ENCODE measurements at places on chromosomes 12 and 14.

DNA sequence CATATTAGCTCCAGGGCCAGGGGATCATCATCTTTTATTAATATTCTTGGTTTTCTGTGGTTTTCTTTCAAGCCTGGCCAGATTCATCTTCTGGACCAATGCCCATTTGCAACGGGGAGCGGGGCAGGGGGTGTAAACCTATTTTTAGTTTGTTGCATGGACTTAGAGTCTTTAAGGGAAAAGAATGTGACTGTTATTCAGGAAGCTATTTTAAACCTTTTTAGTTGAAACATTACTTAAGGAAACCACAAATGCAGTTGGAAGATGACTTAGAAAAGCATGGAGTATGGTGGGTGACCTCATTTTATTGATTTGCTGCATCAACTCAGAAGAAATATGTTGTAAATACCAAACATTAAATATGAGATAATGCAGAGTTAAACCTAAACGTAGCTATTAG is 368.4 kb upstream of the E2F7 start:
- H3K27ac ChIP-seq, result no peak overlapping the region
- no peak for DNase-seq
- no peaks in the 10 kb centered on the region for H3K27me3 ChIP-seq
- H3K4me3 ChIP-seq, result no peak overlapping the region
- H3K4me1 ChIP-seq, result no peaks in the 10 kb centered on the region

- H3K27me3 ChIP-seq, result no peaks in the 10 kb centered on the region
- no peak for DNase-seq
- no peaks in the 10 kb centered on the region for H3K4me1 ChIP-seq
- H3K36me3 ChIP-seq, result no peaks in the 10 kb centered on the region
- H3K4me3 ChIP-seq, result no peak overlapping the region
Observed at GRCh38 chr12:115261691-115262398, 577.9 kb upstream of the TBX3 start.

GRCh38 chr14:20802341-20803084 is at the start of gene RNASE1:
Gene RNASE1 (minus strand): TSS chr14:20802844. CDS start chr14:20802068, 776 bp downstream.
- H3K36me3 ChIP-seq, result no peaks in the 10 kb centered on the region
- H3K27me3 ChIP-seq, result no peaks in the 10 kb centered on the region
- peaks cover 6% of the 10 kb centered on the region for H3K4me1 ChIP-seq
- H3K27ac ChIP-seq, result no peak within 1 kb of the TSS

DNA sequence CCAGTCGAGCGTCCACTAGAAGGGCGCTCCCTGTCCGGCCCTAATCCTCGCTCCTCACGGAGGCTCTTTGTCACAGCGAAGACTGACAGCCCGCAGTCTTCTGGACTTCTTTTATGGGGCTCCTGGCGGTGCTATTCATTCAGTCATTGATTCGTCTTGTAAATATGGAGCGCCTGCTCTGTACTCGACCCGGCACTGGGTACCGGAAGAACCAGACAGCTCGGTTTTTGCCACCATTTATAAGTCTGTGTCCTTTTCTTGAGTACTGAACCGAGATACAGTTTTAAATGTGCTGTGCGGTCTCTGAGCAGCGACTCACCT is 570 bp downstream of the DMAC2L start:
- H3K4me3 ChIP-seq, result peak overlapping the region; percentile 88
- DNase-seq, result peak; percentile 71
- no peaks in the 10 kb centered on the region for H3K27me3 ChIP-seq
- no peaks in the 10 kb centered on the region for H3K36me3 ChIP-seq
- peaks cover 12% of the 10 kb centered on the region for H3K4me1 ChIP-seq
- peak overlapping the region; percentile 84 for H3K27ac ChIP-seq

DNA sequence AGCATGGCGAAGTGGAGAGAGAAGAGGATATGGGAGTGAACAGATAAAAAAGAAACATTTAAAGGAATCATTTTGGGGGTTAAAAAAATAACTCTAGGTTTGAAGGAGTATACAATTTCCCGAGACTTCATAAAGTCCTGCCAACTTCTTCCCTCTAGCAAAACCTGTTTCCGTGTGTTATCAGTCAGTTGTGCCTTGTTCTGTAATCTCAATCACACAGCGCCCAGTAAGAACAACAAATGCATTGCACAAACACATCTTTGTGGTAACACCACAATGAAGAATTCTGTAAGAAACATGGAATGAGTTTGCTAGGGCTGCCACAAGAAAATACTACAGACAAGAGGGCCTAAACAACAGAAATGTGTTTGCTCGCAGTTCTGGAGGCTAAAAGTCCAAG is 144.7 kb upstream of the FUT8 start:
- no peaks in the 10 kb centered on the region for H3K36me3 ChIP-seq
- H3K27ac ChIP-seq, result no peak overlapping the region
- no peak for DNase-seq
- no peaks in the 10 kb centered on the region for H3K27me3 ChIP-seq
- H3K4me3 ChIP-seq, result no peak overlapping the region

GRCh38 chr12:53230108-53230845 is 1.7 kb downstream of the RARG start:
- H3K27me3 ChIP-seq, result no peaks in the 10 kb centered on the region
- no peak overlapping the region for H3K4me3 ChIP-seq
- no peaks in the 10 kb centered on the region for H3K36me3 ChIP-seq
- H3K27ac ChIP-seq, result no peak overlapping the region
- peaks cover 23% of the 10 kb centered on the region for H3K4me1 ChIP-seq

- H3K4me1 ChIP-seq, result no peaks in the 10 kb centered on the region
- H3K4me3 ChIP-seq, result no peak overlapping the region
- no peak for DNase-seq
- H3K27me3 ChIP-seq, result no peaks in the 10 kb centered on the region
- H3K27ac ChIP-seq, result no peak overlapping the region
Observed at GRCh38 chr12:17110316-17110715, 504.4 kb upstream of the LMO3 start.

DNA sequence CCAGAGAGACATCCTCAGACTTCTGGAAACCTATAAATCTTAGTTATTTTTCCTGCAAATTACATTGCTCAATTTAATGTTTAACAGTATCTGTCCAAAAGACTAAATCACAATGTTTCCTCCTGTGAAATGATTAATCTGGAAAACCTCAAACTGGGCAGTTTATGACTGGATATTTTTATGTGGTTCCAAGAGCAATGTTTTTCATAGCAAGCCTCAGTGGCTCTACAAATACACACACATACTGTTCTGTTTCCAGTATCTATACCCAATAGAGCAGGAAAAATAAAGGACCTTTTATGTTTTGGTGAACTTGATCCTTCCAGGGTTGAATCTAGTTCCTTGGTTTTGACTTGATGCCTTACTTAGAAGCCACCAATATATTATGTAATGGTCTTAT is 9.2 kb downstream of the NID2 start:
- no peaks in the 10 kb centered on the region for H3K27me3 ChIP-seq
- no peak overlapping the region for H3K4me3 ChIP-seq
- H3K4me1 ChIP-seq, result no peaks in the 10 kb centered on the region
- H3K36me3 ChIP-seq, result no peaks in the 10 kb centered on the region
- no peak for DNase-seq

GRCh38 chr12:102114212-102114611 is 5.7 kb downstream of the NUP37 start:
- no peak overlapping the region for H3K27ac ChIP-seq
- DNase-seq, result no peak
- H3K36me3 ChIP-seq, result no peaks in the 10 kb centered on the region
- H3K27me3 ChIP-seq, result no peaks in the 10 kb centered on the region
- peaks cover 5% of the 10 kb centered on the region for H3K4me1 ChIP-seq
